ENCODE measurements at places on chromosomes 1 and 21.

GRCh38 chr1:24715658-24716057 is 29.6 kb upstream of the CLIC4 start:
- DNase-seq, result no peak

DNA sequence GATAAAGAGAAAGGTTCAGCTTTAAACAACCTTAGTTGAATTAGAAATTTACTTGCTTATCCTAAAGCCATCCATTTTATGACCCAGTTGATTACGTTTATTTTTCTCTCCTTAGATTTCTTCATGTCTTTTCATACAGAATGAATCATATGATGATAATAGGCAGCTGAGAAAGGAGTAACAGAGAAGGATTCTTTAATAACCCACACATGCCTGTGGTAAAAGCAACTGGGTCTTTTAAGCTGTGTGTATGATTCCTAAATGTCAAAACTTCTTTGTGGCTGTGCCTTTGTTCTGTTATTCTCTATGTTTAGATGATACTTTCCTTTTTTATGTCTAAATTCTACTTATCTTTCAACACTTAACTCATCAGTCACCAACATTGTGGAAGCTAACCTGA is 626.5 kb downstream of the NCAM2 start:
- DNase-seq, result no peak

DNA sequence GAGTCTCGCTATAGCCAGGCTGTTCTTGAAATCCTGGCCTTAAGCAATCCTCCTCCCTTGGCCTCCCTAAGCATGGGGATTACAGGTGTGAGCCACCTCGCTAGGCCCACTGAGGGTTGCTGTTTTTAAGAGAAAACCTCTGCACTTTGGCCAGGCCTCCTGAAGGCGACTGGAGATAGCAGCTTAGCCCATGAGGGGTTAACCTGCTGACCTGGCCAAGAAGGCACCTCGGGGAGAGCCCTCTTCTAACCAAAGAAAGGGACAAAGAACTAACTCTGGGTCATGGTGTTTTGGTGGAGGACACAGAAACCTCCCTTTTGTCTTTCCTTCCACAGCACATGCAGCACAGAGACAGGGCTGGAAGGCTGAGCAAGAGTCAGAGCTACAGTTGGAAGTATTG is 17.7 kb upstream of the KNCN start:
- DNase-seq, result no peak

DNA sequence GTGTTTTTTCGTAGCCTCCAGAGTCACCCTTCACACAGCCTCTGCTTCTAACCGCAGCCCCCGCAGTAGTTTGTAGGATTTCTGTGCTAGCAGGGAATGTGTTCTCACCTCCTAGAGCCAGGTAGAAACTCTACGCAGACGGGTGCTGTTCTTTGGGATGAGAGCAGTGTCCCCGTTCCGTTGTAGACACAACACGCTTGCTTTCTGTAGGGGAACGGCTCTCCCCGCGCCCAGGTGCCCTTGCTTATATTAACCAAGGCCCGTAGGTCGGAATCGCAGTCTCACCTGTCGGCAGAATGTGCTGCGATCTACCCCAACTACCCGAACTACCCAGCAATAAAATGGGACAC is 111.8 kb upstream of the NBPF11 start:
- DNase-seq, result no peak

GRCh38 chr1:87592156-87592555 is 263.5 kb downstream of the LMO4 start:
- no peak for DNase-seq

Data from cerebellar nuclear complex (tissue), 1 donor.